ENCODE measurements at places on chromosomes 6 and 20. TPM values are rescaled to one million over a fixed set of nuclear protein-coding genes. Genes with fewer than 3 reads are reported as not detected.

GRCh38 chr6:163180874-163181541, 233.5 kb upstream of the QKI start:
- peak; percentile 79 for DNase-seq

- peak; percentile 58 for DNase-seq
Measured at GRCh38 chr6:83536034-83536646, 23.8 kb downstream of the PRSS35 start.

DNA sequence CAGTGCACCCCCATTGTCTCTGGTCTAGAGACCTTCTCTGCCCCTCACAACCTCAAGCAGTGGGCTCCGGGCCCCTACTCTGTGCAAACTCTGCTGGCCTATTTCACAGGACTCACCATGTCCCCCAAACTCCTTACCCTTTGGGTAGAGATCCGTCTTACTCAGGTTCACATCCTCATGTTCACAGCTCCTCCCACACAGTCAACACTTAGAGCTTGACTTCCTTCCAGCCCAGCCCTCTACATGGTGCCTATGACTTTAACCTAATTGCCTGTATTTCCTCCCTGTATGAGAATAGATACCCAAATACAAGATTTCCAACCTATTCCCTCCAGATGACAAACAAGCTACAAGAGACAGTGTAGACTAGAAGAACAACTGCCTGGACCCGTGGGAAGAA, 528.6 kb upstream of the JARID2 start:
- peak; percentile 45 for DNase-seq

- DNase-seq, result no peak
Measured at GRCh38 chr6:16394632-16395031, 156.2 kb downstream of the GMPR start.

DNA sequence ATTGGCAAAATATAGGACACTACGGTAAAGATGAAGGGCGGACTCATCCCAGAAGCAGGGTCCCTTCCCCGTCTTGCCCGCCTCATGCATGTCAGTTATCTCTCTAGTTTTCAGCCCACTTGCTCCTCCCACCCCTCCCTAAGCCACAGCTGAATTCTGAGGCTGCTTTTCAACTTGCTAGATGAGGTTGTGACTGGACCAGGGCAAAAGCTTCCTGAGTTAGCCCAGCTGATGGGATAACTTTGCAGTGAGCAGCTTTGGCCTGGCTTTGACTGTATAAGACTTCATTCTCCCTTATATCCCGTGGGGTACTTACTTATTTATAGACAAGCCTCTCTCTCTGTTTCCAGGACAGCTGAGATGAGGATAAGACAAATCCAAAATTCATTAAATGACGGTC, 23.2 kb downstream of the GHRH start:
- no peak for DNase-seq

DNA sequence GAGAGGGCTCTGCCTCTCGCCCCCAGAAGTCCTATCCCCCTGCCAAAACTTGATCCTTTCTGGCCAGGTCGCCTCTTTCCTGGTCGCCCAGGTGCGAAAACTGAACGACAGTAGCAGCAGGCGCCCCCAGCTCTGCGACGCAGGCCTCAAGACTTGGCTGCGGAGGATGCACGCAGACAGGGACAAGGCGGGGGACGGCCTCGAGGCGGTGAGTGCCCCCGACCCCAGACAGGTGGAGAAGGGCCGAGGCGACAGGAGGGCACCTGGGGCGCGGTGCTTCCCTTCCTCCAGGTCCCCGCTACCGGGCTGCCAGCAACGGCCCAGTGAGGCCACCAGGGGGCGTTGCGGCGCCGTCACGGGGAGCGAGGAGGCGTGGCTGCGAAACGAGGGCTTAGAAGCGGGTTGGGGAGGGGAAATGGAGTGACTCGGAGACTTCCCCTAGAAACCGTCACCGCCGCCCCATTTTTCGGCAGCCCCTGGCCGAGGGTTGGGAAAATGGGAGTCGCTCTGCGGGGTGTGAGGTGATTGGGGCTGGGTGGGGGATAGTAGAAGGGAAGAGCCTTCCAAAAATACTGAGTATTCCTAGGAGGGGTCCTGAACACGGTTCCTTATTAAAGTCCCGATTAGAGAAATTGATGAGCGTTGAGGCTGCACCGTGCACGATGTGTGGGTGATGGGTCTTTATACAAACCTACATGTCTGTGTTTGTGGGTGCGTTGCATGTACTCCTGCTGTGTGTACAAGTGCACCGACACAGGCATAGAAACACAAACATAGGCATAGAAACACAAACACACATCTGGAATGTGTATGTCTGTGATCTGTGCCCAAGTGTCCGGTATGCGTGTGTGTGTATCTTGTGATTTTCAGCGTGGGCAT, 44.6 kb downstream of the ARHGAP40 start:
- peak; percentile 91 for DNase-seq

DNA sequence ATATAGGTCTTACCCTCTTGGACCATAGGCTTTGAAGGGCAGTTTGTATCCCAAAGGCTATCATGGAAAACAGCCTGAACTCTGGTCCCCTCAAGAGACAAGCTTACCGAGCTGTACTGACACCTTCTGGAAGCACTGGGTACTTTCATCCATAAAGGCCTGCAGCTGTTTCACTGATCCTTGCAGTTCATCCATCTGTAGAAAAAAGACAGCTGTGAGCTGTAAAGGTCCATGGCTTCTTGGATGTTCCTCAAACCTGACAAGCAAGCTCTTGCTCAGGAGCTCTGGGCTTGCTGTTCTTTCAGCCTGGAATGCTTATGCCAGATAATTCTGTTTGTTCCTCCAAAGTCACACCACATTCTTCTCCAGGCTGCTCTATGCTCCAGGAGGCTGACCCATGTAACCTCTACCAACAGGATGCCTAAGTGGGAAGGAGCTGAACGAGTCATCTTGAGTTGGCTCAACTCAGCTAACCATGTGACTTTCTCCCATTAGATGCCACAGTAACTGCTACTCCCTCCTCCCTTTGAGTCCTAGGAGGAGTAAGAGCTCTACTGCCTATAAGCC, 8.8 kb upstream of the NDRG3 start:
- no peak for DNase-seq

DNA sequence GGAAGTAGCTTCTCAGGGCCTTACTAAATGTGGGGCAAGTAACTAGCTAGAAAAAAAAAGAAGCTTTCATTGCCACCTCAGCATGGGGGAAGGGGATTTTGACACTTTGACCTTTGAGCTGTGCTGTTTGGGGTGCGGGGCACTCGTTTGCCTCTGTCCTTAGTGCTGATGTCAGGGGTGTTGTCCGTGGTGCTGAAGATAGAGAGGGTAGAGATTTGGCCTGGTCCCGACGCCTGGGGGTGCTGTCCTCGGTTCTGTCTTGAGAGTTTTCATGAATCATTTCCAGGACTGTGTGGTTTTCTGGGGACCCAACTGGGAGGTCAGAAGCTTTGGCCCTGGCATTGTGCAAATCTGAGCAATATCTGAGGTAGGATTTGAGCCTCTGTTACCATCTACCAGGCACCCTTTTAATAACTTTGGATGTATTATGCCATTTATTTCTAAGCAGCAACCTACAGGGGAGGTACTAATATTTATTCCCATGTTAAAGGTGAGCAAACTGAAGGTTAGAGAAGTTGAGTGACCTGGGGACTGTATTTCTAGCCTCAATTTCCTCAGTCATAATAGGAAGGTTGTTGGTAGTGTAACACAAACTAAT, 78.0 kb downstream of the DLGAP4 start:
- no peak for DNase-seq

GRCh38 chr20:437787-438486, 24.4 kb downstream of the TBC1D20 start:
- no peak for DNase-seq

DNA sequence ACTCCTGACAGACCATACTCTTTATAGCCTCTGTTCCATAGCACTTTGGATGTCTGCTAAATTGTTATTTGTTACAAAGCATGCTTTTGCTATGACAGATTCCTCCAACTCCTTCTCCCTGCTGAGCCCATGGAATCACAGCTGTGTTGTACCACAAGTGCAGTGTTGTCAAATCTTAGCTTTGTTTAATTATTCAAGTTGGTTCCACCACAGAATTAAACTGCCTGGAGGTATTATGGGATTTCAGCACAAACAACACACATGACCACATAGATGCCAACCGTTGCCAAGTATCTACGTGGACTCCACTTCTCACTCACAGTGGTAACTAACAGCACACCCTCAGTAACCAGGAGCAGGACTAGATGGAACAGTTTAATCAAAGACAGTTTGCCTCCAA, 32.7 kb upstream of the MARCKS start:
- peak; percentile 69 for DNase-seq

DNA sequence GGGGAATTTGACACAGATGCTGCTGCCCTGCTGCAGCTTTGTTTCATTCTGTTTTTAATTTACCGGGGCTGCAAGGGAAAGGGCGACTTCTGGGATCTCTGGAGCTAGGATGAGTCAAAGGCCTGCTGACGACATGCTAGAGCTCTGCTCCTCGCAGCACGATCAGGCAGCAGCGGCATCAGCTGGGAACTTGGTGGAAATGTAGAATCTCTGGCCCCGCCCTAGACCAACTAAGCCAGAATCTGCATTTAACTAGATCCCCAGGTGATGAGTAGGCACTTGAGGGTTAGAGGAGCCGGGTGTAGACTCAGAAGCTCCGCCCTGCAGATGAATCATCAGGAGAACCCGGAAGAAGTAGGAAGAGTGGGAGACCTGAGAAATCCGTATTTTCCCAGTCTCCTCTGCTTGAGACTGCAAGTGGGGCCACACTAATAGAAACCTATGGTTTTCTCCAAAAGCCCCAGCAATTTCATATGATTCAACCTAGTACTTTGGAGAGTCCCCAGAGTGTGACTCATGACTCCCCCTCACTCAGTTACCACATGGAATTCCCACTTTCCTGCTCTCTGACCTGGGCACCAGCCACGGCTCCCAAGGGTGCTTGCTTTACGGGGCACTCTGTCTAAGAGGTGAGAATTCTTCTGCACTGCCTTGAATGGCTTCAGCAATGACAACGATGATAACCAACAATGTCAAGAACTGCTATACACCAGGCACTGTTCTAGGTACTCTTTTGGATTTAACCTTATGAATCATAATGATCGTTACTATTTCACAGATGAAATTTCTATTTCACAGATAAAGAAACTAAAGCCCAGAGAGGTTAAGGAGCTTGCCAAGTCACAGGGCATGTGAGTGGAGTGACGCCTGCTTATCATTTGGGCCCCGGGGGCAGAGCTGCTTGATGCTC, 18.1 kb downstream of the TUBB2B start:
- peak; percentile 70 for DNase-seq

- DNase-seq, result no peak
Measured at GRCh38 chr6:54655162-54655561, 191.4 kb upstream of the FAM83B start.

- no peak for DNase-seq
Measured at GRCh38 chr6:144334150-144334708, 49.1 kb downstream of the UTRN start.

GRCh38 chr6:4059115-4059777, 19.7 kb downstream of the FAM217A start:
- DNase-seq, result no peak

GRCh38 chr6:135159531-135159930, 21.6 kb upstream of the MYB start:
- no peak for DNase-seq

DNA sequence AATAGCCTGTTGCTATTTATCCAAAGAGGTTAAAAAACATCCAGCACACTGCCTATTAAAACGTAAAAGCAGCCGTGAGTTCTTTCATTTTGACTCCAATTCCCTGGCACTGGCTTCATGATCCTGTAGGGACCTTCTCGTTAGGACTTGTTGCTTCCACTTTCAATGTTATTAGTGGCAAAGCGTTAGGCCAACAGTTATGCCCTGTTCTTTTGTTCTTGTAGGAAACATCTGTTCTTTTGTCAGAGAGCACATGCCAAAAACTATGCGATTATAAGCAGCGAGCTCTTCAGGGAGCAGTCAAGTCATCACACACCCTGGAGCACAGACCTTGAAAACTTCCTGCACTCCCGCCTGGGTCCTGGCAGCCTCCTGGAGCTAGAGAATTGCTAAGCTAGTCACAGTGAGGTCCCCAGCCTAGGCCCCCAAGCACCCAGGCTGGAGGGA, 609.5 kb upstream of the ARID1B start:
- peak; percentile 61 for DNase-seq

- no peak for DNase-seq
Measured at GRCh38 chr20:57080796-57081195, 185.6 kb downstream of the BMP7 start.

GRCh38 chr6:169312658-169313346, 59.2 kb upstream of the THBS2 start:
- no peak for DNase-seq

DNA sequence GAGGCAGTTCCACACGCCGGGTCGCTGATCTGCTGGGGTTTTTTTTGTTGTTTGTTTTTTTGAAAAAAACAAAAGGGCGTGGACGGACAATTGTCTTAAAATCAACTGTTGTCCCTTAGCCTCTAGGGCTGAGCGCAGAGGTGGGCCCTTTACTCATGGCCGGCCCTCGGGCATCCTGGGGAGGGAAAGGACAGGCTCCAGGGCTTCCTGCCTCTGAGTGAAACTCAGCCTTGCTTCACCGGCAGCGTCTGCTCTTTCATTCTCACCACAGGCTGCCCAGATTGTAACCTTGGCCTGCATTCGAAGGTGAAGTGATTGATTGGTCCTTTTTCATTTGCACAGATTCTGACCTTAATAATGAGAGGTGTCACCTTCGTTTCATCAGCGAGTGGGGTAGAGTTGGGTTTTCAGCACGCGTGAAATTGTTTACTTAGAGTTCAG, 797 bp downstream of the SMIM13 start:
- DNase-seq, result peak; percentile 73

- DNase-seq, result peak; percentile 85
Measured at GRCh38 chr20:4082406-4083097, 67.2 kb upstream of the RNF24 start.

DNA sequence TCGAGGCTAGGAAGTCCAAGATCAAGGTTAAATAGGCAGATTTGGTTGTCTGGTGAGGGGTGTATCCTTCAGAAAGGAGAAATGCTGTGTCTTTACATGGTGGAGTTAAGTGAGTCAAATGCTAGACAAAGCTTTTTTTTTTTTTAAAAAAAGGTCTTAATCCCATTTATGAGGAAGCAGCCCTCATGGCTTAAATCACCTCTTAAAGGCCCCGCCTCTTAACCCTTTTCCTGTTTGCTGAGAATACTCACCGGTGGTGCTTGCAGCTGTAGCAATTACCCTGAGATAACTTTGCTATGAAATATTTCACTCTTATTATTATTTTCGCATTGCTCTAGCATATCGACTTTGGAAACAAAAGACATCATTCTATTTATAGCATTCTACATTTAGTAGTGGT, 30.8 kb downstream of the FBXO30 start:
- DNase-seq, result no peak

KCNK5 gene
- total RNA-seq, result 13.9 TPM

BTN3A1 gene
- 21.8 TPM for total RNA-seq

CRISP2 gene
- not detected for total RNA-seq

GHRH gene
- not detected for total RNA-seq

APOBEC2 gene
- total RNA-seq, result 12.6 TPM

BHLHE23 gene
- total RNA-seq, result 0.55 TPM

AIF1 gene
- total RNA-seq, result 7.6 TPM

PPDPF gene
- 1.8 TPM for total RNA-seq

TFAP2D gene
- total RNA-seq, result not detected

COX4I2 gene
- total RNA-seq, result 1.8 TPM

MAPK14 gene
- 35.6 TPM for total RNA-seq

CCN6 gene
- total RNA-seq, result not detected
